Activated T-helper 1 cell treated with anti-CD3 and anti-CD28 coated beads, Interleukin-2, amount 50 U/mL, for 16 hours (primary cell): ENCODE measurements at places on chromosomes 2 and 18.

GRCh38 chr2:237452861-237453260 lies 34.2 kb upstream of the MLPH start:
- DNase-seq: no peak

GRCh38 chr2:231684314-231685223 lies 23.8 kb upstream of the PTMA start:
- no peak for DNase-seq

GRCh38 chr18:57727952-57728807 lies 74.9 kb downstream of the ATP8B1 start:
- no peak for DNase-seq

GRCh38 chr18:31364190-31364589 lies 12.4 kb upstream of the DSG4 start:
- DNase-seq: no peak

DNA sequence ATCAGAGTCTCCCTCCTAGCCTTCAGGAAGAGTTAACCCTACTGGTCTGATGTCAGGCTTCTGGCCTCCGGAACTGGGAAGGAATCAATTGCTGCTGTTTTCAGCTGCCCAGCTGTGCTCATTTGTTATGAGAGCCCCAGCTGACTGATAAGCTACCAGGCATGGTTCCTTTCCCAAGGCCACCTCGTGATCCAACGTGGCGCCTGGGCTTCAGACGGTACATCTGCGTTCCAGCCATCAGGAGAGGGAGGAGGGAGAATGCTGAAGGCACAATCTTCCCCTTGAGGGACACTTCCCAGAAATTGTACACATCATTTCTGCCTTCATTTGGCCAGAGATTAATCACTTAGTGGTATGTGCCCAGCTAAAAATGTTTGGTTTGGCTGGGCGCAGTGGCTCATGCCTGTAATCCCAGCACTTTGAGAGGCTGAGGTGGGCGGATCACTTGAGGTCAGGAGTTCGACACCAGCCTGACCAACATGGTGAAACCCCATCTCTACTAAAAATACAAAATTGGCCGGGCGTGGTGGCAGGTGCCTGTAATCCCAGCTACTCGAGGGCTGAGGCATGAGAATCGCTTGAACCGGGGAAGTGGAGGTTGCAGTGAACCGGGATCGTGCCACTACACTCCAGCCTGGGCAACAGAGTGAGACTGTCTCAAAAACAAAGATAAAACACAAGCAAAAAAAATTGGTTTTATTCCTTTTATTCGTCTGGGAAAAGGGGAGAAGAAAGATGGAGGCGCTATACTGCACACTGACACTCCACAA lies 10.5 kb upstream of the ARMC9 start:
- DNase-seq: no peak

GRCh38 chr2:179550214-179550613 lies 285.6 kb upstream of the SESTD1 start:
- DNase-seq: no peak

DNA sequence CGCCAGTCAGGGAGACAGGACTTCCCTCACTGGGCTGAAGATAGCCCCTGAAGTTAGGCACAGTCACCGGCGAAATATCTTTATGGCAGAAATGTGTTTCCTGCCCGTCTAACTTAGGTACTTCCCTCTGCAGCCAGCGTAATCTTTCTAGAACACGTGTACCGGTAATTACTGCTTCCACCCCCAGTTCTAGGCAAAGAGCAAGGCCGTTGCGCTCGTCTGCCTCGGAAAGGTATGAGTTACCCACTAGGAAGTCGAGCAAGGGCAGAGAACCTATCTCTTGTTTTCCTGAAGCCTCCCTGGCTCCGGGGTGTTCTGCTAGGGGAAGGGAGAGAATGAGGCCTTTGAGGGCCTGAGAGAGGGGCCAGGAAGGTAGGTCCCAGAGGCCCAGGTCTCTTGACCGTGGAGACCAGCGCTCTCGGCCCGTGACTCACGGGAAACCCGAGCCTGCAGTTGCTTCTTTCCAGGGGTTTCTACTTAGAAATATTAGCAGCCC lies 70.0 kb downstream of the TWSG1 start:
- no peak for DNase-seq

- no peak for DNase-seq
These were observed 184.6 kb downstream of the ST6GAL2 start for GRCh38 chr2:106701203-106702022.

GRCh38 chr2:74378007-74378406 lies 2.1 kb downstream of the DCTN1 start:
- no peak for DNase-seq

GRCh38 chr2:236796236-236796635 lies 226.6 kb downstream of the ACKR3 start:
- no peak for DNase-seq

DNA sequence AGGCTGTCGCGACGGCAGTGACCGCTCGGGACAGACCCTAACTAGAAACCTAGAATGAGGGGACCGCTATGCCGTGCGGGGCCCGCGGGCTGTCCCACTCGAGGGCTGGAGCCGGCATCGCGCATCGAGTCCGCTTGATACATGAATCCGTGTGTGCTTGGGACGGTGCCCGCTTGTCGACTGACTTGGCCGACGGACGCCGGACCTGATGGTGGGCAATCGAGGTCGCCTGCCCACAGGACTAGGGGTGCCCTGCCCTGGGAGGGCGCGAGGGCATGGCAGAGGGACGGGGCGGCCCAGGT lies 749 bp upstream of the PTMA start:
- DNase-seq: peak; percentile 28

DNA sequence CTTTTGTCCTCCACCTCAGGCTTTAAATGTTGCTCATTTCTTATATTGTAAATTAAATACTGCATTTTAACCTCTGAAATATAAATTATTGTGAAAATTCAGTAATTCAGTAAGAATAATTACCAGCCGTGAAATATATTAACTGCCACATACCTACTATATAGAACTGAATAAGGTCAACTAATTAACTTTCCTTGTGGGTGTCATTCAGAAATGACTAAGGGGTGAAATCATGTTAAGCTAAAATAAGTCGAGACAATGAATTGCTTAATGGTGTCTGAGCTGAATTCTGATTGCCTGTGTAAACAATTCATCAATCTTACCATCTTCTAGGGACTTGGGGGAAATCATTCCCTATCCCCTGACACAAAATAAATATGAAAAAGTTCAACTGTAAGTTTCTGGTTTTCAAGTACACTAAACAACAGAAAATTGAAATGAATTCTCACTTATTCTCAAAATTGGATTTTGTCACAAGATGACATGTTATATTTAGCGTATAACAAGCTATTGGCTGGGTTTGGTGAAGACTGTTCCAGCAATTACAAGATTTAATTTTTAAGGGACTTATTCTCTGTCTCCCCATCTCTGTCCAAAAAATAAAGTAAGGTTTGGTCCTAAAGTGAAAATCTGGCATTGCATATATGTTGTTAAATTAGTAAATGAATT lies 255.1 kb downstream of the METTL4 start:
- no peak for DNase-seq

GRCh38 chr2:204257781-204258180 lies 287.5 kb upstream of the PARD3B start:
- no peak for DNase-seq

DNA sequence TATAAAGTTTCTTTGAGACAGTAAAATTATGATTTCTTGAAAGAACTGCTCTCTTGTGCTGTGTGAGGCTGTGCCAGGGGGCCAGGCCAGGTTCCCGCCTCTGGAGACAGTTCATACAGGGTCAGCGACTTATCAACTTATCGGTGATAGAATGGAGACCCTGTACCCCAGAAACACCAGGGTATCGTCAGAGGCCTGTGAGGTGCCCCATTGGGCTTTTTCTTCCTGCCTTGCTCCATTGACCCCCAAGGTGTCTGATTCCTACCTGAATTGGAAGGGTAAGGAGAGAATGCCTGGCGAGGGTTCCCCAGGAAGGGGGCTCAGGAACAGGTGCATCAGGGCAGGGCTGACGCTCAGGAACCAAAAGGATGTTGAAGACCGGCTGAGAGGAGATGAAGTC lies 4.3 kb downstream of the DLX1 start:
- no peak for DNase-seq

- no peak for DNase-seq
These were observed 14.7 kb downstream of the BCL2L11 start for GRCh38 chr2:111135237-111135909.

DNA sequence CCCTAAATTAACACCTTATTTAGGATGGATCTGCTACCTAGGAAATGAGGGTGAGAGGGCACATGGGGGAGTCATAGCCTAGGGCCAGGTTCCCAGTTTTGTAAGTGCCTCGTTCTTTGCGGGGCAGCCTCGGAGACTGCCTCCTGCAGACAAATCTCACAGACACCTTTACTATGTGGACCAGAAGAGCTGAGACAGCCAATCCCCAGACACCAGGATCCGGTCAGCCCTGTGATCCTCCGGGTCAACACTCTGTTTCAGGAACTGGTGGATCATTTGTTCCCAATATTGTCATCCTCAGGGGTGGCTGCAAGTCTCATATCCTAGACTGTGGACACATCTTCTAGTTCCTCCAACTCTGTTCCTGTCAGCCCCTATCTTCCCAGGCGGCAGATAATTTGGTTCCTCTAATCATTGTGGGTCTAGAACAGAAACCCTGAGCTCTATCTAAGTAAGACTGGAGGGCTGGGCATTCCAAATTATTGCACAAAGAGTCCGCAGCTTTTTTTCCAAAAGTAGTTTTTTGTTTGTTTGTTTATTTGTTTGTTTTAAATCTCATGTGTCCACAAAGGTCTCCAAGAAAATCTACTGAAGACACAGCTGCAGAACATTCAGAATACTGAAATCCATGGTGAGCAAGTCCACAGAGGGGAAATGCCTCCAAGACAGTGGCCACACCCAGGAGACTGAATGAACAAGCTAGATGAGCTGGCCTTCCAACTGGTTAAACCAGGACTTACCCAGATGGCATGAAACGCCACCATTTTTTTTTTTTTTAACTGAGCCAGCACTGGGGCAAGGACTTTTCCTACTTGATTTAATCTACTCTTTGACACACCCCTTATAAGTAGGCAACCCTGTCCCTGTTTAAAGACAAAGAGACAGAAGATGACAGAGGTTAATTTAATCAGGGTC lies 6.2 kb upstream of the GDF7 start:
- no peak for DNase-seq

- DNase-seq: no peak
These were observed 2.4 kb downstream of the FARP2 start for GRCh38 chr2:241358470-241358869.

DNA sequence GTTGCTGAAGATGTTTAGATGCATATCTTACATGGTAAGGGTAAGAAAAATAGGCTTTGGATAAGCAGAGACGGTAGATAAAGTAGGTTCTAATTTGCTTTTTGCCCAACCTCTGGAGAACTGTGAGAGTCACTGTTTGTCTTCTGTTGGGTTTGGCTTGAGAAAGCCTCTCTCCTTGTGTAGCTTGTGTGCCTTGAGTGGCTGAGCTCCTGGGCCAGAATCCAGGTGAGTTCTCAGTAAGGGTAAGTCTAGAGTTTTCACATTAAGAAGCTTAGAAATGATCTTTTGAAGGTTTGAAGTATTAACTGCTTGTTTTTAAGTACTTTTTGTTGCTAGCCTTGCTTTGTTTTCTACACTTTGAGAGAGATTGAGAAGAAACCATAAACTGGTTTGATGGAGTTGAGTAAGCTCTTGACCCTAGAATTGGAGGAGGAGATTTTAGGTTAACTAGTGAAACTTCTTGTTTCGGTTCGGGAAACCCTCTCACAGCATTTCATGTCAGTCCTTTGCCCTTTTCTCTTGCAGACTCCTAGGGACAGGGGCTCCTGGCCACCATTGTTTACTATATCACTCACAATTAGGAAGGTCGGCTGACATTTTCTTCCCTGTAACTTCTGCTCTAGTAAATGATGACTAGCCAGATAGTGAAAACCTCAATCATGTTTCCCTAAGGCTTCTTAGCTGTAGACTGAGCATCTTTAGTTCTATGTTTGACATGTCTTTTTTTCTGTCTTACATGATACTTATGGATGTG lies 26.0 kb downstream of the MAP4K4 start:
- DNase-seq: no peak

DNA sequence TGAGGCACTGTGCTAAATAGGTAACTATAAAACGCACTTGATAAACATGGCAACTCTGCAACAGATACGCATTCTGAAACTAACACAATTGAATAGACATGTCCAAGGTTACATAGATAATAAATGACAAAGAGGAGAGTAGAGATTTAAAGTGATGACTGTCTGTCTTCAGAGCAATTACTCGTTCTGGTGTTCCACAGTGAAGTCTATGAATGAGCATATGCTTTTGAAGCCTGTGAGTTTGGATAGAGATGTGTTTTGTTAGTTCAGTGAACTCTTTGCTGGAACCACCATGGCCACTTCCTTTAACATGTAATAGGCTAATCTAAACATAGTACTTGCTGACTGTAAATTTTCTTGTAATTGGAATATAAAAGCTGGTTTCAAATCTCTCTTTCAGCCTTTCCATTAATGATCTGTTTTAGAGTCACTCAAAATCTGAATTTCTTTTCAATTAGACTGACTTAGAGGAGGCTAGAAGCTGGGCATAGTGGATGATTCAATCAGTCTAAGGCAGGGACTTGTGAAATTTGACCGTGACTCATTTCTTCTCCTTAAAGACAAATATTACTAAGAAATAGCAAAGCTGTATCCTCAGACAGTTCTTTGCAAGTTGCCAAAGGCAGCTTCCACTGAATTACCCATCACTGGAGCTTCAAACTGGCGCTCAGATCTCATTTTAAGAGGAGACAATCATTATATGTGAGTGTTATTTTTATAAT lies 1130.1 kb upstream of the CELF4 start:
- no peak for DNase-seq

GRCh38 chr2:128416109-128416785 lies 97.6 kb upstream of the HS6ST1 start:
- no peak for DNase-seq

DNA sequence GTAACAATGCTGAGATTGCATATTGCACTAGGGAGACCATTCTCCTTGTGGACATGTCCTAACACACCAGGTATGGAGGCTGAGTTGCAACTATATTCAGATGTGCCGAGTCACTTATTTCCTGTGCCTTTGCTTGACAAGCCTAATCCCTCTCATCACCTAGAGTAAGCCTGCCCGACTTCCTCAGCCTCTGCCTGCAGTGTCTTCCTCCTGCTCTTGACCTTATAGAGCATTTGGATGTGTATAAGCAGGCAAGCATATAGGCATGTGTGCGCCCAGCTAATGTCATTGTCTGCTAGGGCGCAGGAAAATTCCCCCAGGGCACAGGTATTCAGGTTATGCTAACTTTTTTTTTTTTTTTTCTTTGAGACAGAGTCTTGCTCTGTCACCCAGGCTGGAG lies 316.9 kb downstream of the CDH2 start:
- DNase-seq: no peak

GRCh38 chr2:178422097-178422496 lies 28.9 kb downstream of the PRKRA start:
- DNase-seq: no peak

- peak; percentile 78 for DNase-seq
These were observed at the start of the genes LIPT1 and TSGA10 for GRCh38 chr2:99154643-99155536. Gene LIPT1 (plus strand): TSS chr2:99154967. CDS start chr2:99161958, 6,991 bp downstream. Gene TSGA10 (minus strand): TSS chr2:99154942. CDS start chr2:99109439, 45,503 bp downstream.

- no peak for DNase-seq
These were observed 42.7 kb upstream of the MSH2 start for GRCh38 chr2:47360283-47360682.

GRCh38 chr2:35428548-35428947 lies 927.0 kb upstream of the CRIM1 start:
- DNase-seq: no peak

- no peak for DNase-seq
These were observed 8.7 kb upstream of the TXNDC2 start for GRCh38 chr18:9876867-9877654.

- no peak for DNase-seq
These were observed 130.7 kb upstream of the TPO start for GRCh38 chr2:1282552-1282951.

GRCh38 chr2:70087702-70088597 lies 673 bp downstream of the PCBP1 start:
- no peak for DNase-seq
